ENCODE measurements at places on chromosomes 11 and 22. TPM values are rescaled to one million over a fixed set of nuclear protein-coding genes. Genes with fewer than 3 reads are reported as not detected.

DNA sequence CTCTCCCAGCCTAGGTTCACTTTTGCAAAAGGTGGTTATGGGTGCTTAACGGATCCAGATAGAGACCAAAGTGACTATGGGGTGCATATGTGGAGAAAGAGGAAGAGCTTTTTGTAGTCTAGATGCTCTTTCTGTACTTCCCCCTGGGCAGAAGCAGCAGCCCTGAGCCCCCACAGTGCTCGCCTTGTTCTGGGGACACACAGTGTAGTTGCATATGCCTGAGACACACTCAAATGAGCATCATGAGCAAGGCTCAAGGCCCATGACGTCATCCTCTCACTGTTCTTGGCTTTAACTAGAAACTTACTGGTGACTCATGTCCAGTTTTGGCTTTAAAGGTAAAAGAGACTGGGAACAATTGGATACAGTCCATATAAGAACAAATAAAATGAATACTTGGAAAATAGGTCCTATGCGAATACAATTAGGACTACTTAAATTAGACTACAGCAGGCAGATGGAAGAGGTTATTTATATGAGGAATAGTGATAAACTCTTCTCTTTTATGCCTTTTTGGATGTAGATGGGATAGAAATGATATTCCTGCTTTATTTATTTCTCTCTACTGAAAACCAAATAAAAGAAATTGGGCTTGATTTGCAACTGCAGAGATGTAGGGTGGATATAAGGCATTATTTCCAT is 20.1 kb upstream of the PEX26 start:
- peak; percentile 97 for DNase-seq

GRCh38 chr11:75814363-75814676 is 690 bp upstream of the UVRAG start:
- no peak for DNase-seq

DNA sequence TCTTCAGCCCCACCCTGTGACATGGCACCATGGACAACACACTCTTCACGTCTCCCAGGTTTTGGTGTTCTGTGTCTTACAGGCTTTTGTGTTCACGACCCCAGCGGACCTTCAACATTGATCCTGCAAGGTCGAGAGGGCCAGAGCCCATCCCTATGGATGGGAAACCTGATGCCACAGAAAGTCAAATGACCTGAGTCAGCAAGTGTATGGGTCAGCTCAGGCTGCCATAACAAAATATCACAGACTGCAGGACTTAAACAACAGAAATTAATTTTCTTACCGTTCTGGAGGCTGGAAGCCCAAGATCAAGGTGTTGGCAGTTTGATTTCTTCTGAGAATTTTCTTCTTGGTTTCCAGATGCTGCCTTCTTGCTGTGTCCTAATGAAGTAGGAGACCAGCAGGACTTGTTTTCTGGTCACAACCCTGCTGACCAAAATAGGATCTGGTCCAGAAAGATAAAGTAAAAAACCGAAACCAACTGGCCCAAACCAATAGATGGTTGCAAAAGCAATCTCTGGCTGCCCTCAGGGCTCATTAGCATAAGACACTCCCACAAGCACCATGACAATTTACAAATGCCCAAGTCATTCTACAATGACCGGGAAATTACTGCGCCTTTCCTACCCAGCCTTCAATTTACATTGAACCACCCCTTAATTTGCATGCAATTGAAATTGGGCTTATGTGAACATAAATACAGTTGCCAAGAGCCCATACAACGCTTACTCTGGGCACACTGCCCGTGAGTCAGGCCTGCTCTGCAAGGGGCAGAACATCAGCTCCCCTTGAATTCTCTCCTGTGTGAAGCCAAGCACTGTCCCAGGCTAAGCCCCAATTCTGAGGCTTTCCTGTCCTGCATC is 113.9 kb downstream of the RPS6KA4 start:
- no peak for DNase-seq

DNA sequence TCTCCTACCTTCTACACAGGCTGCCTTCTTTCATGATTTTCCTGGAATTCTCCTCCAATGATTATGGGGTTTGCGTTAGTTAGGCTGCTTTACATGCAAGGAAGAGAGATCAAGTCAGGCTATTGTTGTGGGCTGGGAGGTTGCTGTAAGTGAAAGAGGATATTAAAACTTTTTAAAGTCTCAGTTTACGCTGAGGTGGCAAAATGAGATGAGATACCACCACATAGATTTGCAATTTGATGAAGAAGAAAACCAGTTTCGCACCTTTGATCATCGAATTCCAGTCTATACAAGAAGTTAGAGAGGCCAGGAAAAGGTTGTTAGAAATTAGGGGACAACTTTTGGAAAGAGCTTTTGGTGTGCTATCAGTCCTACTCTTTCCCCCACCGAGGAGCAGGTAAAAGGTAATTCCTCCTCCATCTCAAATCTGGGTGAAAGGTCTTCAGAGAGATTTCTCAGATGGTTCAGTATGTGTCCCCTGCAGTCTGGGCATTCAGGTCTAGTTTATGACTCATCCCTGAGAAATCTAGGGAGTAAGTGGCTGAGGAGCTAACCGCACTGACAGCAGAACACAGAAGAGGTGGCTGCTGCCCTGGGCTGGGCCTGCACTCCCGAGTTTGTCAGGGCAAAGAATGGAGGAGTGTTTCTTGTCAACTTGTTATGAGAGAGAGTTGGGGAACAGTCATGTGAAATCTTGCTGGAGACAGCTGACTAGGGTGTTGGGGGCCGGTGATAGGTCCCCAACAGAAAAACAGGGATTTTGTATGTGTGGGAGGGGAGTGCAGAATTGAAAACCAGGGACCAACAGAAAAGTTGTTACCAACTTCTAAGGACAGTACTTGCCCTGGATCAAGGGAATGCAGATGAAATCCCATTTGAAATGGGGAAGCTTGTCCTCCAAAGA is 34.7 kb downstream of the CCDC83 start:
- DNase-seq: peak; percentile 42

The OR8G1 gene
- total RNA-seq: not detected

- DNase-seq: no peak
Measured at GRCh38 chr11:127925475-127925874, 661.9 kb downstream of the ETS1 start.

The CCDC157 gene
- 2.9 TPM for total RNA-seq

Data from osteoblast (primary cell).